Nephron progenitor cell (in vitro differentiated cells): ENCODE measurements at places on chromosomes 12 and 14.

DNA sequence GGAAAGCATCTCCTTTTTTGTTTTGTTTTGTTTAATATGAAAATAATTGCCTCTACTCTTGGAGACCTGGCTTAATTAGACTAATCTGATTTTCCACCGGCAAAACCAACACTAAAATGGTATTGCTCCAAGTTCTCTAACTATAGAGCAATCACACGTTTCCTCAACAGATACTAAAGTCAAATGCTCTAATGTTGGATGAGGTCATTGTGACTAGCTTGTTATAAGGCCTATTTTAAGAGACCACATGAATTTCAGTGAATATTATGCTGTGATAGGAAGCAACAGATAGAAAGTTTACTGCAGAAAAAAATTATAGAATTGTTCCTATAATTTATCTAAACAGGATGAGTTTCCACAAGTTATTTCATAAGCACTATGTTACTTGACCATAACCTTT lies 3.3 kb upstream of the CCDC196 start:
- no peak for DNase-seq

DNA sequence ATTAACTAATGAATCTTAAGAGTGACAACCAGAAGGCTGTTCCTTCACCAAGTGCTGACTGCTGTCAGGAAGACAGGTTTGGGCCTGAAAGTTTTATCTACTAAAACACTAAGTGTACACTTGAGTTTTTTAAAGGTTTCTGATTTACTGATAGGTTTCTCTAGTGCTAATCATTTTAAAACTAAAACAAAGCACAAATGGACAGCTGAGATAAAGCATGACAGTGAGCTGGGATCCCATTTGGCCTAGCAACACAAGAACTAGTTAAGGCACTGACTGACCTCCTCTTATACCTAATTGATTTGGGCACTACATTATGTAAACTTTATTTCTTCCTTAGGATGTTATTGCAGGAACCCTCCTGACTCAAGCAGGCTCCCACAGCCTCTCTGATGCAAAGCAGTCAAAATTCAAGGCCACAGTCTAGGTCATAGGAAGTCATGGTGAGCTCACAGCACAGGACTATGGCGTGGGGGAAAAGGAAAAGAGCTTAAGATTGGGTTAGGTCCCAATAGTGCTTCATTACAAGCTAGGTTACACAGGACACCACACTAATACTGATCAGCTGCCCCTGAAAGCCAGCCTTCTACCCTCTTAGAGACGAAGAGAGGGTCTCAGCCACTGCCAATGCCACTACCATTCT lies 3.5 kb downstream of the STXBP6 start:
- no peak for DNase-seq

DNA sequence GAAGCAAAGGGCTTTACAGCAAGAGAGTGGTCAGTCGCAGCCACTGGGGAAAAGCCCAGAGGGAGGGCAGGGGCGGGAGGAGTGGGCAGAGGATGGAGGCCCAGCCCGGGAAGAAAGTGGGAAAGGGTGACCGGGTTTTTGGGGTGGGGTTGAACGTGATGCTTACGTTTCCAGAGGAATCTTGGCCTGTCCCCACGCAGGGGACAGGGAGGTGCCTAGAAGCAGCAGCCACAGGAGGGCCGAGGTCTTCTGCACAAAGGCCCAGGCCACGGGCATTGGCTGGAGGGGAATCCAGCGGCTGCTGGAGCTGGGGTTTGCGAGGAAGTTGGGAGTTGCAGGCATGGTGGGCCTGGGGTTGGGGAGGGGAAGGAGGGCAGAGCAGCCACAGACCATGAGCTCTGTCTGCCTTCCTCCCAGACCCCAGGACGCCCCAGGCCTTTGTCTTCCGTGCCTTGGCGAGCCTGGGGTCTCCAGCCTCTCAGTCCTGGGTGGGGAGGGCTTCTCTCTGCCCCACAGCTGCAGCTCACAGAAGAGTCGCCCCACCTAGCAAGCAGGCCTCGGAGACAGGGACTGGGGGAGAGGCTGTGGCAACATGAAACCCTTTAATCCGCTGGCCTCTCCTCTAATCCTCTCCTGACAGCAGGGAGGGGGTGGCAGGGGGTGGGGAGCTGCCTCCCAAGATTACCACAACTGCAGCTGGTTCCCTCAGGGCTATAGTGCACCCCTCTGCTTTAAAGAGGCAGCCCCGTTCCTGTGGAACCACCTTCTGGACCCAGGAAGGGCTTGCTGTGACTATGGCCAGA lies at the start of gene CACNA2D4:
CACNA2D4 (minus strand) TSS at position 572 of the 803 bp plus-strand sequence; CDS start at position 393, 179 bp downstream.
- peak; percentile 23 for DNase-seq

DNA sequence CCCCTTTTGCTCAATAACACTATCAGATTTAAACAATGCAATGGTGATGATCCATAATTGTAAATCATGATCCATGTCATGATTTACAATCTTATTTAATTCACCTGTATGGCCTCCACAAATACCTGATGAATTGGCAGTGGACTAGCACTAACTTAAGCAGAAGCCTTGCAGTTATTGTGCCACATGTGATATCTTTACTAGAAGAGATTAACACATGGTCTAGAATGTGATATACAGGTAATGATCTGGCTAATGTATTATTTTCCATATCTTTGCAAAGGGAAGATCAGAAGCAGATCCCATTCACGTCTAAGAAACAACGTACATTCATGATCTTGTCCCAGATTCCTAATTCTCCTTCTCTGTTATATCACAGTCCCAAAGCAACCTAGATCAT lies 66.0 kb downstream of the EGLN3 start:
- no peak for DNase-seq

DNA sequence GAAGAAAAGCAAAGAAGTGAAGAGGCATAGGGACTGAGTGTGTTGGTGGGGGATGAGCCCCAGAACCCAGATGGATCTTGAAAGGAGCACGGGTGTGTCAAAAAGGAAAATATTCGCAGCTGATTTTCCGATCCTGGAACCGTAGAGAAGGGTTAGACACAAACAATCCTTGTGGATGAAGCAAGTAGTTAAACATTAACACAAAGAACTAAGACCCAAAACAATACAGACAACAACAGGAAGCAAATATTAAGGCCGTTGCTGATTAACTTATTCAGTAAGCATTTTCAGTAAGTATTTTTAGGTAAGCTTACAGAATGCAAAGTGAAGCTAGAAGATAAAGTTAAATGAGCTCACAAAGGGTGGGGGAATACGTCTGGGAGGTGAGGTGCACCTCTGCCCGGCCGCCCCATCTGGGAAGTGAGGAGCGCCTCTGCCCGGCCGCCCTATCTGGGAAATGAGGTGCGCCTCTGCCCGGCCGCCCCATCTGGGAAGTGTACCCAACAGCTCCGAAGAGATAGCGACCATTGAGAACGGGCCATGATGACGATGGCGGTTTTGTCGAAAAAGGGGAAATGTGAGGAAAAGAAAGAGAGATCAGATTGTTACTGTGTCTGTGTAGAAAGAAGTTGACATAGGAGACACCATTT lies 62.8 kb upstream of the PRB2 start:
- DNase-seq, result no peak

DNA sequence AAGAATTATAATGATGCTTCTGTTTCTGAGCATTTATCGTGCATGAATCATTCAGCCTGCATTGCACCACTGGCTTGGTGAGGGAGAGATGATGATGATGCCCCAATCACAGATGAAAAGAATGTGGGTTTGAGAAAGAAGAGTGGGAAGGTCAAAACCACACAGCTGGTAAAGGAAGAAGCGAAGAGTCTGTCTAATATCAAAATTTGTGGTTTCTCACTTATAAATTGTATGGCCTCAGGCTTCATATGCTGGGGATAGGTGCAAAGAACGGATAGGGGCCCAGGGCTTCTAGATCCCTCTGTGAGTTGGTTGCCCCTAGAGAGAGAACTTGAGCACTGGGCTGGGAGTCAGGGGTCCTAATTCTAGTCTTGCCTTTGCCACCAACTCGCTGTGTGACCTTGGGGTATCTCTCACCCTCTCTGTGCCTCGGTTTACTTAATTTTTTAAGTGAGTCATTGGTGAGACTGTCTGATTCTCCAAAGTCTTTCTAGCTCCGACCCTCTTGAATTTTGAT lies 2.2 kb downstream of the OASL start:
- no peak for DNase-seq

GRCh38 chr12:29229158-29229505 lies 80.1 kb downstream of the FAR2 start:
- DNase-seq, result no peak

- no peak for DNase-seq
These were observed 29.3 kb downstream of the YLPM1 start for GRCh38 chr14:74792249-74793039.

DNA sequence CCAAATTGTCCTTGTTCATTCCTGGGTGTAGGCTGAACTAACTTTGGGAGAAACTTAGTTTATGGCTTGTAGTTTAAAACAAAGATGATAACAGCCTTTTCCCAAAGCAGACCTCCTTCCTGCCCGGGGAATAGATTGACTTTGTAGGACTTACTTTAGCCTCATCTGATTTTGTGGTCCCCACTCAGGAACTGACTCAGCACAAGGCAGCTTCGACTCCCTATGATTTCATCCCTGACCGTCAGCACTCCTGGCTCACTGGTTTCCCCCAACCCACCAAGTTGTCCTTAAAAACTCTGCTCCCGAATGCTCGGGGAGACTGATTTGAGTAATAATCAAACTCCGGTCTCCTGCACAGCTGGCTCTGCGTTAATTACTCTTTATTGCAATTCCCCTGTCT lies 40.1 kb upstream of the DDHD1 start:
- DNase-seq, result no peak

DNA sequence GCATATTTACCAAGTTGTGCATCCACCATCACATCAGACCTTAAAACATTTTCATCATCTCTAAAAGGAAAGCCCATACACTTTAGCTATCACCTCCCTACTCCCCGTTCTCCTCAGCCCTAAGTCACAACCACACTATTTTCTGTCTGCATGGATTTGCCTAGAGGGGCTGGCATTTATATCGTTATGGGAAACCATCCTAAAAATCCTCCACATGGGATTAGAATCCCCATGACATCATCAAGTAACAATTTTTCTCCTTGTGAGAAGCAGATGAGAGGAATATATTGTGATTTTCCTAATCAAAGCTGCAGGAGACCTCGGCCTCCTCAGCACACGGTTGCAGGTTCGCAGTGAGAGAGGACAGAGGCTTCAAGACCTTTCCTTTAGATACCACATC lies 114.1 kb downstream of the SLC15A4 start:
- DNase-seq, result no peak

- peak; percentile 37 for DNase-seq
These were observed 4.6 kb downstream of the HOXC4 start for GRCh38 chr12:54058128-54058768.

GRCh38 chr12:1318327-1319031 lies 275.9 kb downstream of the FBXL14 start:
- DNase-seq, result peak; percentile 43

DNA sequence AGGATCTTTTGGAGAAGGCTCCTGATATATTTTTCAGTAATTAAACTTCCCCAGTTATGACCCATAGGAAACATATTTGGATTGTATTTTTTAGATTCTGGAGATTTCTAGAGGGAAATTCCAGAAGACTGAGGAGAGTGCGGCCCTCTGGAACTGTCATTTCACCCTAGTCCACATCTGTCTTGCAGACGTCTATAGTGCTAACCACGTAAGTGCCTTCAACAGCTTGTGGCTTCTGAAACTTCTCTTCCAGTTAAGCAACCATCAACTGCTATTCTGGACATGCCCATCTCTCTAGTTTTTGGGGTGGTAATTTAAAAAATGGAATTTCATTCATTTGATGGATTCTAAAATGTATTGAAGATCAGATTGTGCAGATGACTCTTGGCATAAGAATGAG lies 1098.8 kb downstream of the TMEM121 start:
- no peak for DNase-seq

GRCh38 chr14:89209558-89209957 lies 207.5 kb downstream of the FOXN3 start:
- DNase-seq, result no peak

DNA sequence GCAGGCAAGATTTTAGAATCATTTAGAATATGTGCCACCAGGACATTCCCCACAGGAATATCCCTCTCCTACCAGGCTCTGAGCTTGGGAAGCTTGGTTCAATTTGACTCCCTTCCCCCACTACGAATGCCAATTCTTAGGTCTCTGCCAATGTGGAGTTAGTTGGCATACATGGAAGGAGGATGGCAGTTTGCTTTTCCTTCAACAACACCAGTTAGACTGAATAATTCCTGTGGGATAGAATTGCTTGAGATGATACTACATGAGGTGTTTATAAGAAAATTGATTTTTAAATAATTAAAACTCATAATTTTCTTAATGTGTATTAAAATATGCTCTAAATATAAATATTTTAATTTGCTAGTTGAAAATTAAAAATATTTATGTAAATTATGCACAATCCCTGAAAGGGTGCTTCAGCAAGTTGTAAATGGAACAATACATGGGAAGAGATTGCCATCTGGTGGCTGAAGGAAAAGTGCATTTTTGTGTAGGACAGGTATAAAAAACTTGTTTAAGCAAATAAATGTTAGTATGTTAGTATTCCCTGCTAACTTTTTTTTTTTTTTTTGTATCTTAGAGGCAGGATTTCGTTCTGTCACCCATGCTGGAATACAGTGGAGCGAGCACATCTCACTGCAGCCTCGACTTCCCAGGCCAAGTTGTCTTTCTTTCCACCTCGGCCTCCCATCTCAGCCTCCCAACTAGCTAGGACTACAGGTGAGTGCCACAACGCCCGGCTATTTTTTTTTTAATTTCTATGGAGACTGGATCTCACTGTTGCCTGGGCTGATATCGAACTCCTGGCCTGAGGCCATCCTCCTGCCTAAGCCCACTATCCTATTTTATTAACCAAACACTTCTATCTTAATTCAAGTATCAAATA lies 25.8 kb upstream of the STRAP start:
- DNase-seq, result peak; percentile 37

GRCh38 chr14:23141706-23142444 lies 22.8 kb upstream of the CEBPE start:
- DNase-seq, result no peak

DNA sequence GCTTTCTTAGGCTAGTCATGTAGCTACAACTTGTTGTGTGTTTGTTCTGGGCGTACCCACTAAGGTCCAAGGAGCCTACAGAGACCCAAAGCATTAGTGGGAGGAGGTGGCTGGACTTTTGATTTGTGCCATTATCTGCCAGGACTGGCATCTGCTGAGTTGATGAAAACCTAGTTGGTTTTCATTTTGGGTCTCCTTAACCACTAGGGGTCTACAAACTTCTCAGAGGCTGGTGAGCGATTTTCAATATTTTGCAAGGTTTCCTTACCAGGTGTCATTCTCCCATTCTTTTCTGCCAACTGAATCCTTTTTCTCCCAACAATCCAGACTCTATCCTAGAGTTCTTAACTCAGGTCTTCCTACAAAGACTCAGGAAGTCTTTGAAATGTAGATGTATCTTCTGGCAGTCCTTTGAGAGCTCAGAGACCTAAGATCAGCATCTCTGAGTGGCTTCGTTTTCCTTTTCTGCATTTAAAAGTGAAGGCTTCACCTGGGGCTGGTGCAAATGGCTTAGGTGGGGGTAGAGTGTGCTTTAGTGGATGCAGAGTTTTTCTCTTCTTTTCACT lies 150.0 kb upstream of the RMST start:
- DNase-seq, result no peak

- DNase-seq, result no peak
These were observed 29.2 kb upstream of the TMED10 start for GRCh38 chr14:75205591-75205990.

GRCh38 chr14:90659156-90659555 lies 157.1 kb downstream of the TTC7B start:
- no peak for DNase-seq

GRCh38 chr14:51880835-51881580 lies 20.6 kb downstream of the GNG2 start:
- DNase-seq, result no peak
